HT-29 (cell line): ENCODE measurements at places on chromosomes 5 and 9. TPM values are rescaled to one million over a fixed set of nuclear protein-coding genes. Genes with fewer than 3 reads are reported as not detected.

Gene DMRT3
- total RNA-seq = not detected in 2 replicates

GRCh38 chr5:146751054-146751453 is 127.5 kb downstream of the PPP2R2B start:
- DNase-seq = no peak

Gene IL5
- total RNA-seq = not detected in 2 replicates

- DNase-seq = no peak
Observed at GRCh38 chr5:72722792-72723452, 93.5 kb upstream of the TNPO1 start.
